ENCODE measurements at places on chromosomes 2 and 18. TPM values are rescaled to one million over a fixed set of nuclear protein-coding genes. Genes with fewer than 3 reads are reported as not detected.

Gene ESPNL
- total RNA-seq = 0.22 TPM

Gene SH3BP4
- 32.9 TPM for total RNA-seq

DNA sequence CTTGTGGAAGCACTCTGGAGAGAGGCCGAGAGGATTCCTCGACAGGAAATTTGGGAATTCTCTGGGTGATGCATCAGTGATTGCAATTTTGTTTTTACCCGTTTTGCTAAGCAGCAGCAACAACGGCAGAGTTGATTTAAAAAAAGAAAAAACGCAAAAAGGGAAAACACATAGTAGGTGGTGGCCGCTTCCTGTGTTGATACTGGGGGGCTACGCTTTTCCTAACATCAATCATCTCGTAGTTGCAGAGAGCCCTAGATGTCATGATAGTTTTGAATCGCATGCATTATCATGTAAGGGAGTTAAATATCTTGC lies 271 bp upstream of the RBM43 start:
- DNase-seq = no peak

GRCh38 chr2:120203251-120204021 lies 19.8 kb downstream of the TMEM185B start:
- DNase-seq = no peak

DNA sequence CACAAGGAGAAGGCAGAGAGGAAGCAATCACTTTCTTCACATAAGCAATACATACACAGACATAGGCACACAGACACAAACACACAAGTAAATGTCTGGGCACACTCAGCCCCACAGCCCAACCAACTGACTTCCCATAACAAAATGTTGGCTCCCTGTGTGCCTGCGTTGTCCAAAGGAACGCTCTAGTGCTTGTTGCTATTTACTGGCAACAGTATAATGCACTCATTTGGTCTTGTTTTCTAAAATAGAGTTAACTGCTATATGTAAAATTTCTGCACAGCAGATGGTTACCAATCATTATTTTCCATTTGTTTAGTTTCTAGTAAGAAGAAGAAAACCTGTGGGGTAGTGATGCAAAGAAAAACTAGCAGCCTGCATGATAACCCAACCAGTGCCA lies 16.5 kb downstream of the FIGN start:
- DNase-seq = no peak

DNA sequence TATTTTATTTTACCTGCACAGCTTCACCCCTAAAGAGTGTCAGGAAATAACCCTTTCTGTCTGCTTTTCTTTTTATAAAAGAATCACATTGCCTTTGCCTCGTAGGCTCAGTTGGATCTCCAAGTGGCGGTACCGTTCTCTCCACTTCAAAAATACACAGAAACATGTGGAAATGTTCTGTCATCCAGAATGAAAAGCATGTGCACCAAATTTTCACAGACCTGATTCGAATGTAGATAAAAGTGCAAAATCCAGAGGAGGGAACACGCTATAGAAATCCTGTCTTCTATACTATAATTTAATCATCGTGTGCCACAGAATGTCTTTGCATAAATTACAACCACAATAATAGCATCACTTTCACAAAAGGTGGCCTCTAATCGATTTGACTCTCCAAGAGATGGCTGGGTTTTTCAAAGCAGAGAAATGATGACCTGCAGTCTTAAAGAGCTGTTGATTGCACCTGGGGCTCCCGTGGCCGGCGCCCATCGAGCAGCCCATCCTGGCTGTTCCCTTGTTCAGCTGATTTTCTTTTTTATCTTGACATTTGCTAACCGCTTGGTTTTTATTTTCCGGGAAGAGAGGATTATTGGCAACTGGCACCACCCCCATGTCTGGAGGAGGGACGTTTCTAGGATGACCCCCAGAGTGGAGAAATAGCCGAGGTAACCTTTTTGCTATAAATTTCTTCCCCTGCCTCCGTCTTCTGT lies 290.2 kb downstream of the SOX11 start:
- DNase-seq = no peak

DNA sequence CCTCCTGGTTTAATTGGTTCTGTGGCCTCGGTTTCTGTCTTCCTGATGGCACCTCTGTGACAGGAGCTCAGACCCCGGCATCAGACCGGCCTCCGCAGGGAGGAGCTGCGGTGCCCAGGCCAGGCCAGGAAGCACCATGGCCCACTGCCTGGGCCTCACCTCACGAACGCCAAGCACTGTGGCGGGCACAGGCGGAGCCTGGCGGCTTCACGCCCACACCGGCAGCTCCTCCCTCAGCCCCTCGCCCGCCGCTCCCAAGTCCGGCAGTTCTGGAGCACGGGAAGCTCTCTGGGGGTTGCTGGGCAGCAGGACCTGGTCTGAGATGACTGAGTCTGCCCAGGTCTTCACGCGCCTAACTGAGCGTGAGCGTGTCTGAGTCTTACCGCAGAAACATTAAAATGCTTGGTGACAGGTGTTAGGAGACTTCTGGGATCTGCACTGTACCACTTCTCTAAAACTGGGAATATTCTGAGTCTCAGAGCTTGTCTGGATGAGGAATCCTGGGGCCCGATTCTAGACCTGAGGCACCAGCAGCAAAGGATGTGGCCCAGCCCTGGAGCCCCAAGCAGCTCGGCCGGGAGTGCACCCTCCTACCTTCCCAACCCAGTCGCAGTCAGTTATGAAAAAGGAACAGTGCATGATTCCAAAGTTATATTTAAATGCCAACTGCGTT lies 21.9 kb downstream of the RTP5 start:
- DNase-seq = no peak

Measured in HCT116 (cell line).